ENCODE measurements at places on chromosomes 2 and 18. TPM values are rescaled to one million over a fixed set of nuclear protein-coding genes. Genes with fewer than 3 reads are reported as not detected.

The CD8A gene
- 1.3 TPM for total RNA-seq

DNA sequence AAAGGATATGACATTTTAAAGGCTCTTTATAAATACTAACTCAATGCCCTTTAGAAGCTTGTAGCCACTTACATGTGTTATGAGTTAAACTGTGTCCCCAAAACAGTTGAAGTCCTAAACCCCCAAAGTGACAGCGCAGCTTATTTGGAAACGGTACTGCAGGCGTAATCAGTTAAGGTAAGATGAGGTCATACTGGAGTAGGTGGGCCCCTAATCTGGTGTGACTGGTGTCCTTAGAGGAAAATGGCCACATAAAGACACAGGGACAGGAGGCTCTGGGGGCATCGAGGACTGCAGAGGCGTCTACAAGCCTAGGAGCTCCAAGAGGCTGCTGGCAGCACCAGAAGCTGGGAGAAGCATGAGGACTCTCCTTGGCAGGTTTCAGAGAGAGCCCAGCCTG lies 8.5 kb downstream of the TXNL4A start:
- peaks cover 3% of the 10 kb centered on the region for H3K4me1 ChIP-seq
- H3K27ac ChIP-seq: no peak overlapping the region
- H3K36me3 ChIP-seq: no peaks in the 10 kb centered on the region
- no peak for DNase-seq

The MSTN gene
- 0.05 TPM for total RNA-seq

The DSG3 gene
- 1.3 TPM for total RNA-seq

DNA sequence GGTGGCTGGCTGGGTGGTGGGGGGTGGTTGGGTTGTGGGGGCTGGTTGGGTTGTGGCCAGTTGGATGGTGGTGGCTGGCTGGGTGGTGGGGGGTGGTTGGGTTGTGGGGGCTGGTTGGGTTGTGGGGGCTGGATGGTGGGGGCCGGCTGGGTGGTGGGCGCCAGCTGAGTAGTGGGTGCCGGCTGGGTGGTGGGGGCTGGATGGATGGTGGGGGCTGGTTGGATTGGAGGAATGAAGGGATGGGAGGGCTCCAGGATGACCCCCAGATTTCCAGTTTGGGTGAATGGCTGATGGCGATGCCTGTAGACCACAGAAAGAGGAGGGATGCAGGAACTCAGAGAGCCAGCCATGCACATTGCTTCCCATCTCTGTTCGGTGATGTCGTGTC lies 26.8 kb upstream of the GPR17 start:
- no peaks in the 10 kb centered on the region for H3K27me3 ChIP-seq
- H3K36me3 ChIP-seq: no peaks in the 10 kb centered on the region
- H3K4me3 ChIP-seq: no peak overlapping the region

- H3K27ac ChIP-seq: no peak overlapping the region
- H3K36me3 ChIP-seq: no peaks in the 10 kb centered on the region
Observed at GRCh38 chr18:32618546-32618945, 147.9 kb upstream of the GAREM1 start.

- no peak overlapping the region for H3K27ac ChIP-seq
- DNase-seq: no peak
- no peak overlapping the region for H3K4me3 ChIP-seq
- H3K36me3 ChIP-seq: no peaks in the 10 kb centered on the region
Observed at GRCh38 chr2:83224591-83225200, 1234.4 kb downstream of the SUCLG1 start.

The KLHL30 gene
- 1.9 TPM for total RNA-seq

GRCh38 chr2:230828272-230828961 lies 36.3 kb upstream of the ITM2C start:
- no peaks in the 10 kb centered on the region for H3K36me3 ChIP-seq
- peaks cover 4% of the 10 kb centered on the region for H3K4me1 ChIP-seq
- H3K27ac ChIP-seq: no peak overlapping the region
- peak overlapping the region; percentile 17 for H3K4me3 ChIP-seq
- H3K27me3 ChIP-seq: no peaks in the 10 kb centered on the region
- no peak for DNase-seq

- no peak for DNase-seq
- no peak overlapping the region for H3K27ac ChIP-seq
- H3K36me3 ChIP-seq: no peaks in the 10 kb centered on the region
- peaks cover 2% of the 10 kb centered on the region for H3K27me3 ChIP-seq
- H3K4me3 ChIP-seq: no peak overlapping the region
Observed at GRCh38 chr2:236254674-236255073, 9.5 kb downstream of the ASB18 start.

- H3K27me3 ChIP-seq: no peaks in the 10 kb centered on the region
- no peak for DNase-seq
- no peak overlapping the region for H3K4me3 ChIP-seq
- no peaks in the 10 kb centered on the region for H3K36me3 ChIP-seq
Observed at GRCh38 chr18:74631623-74632350, 34.1 kb downstream of the ZNF407 start.

GRCh38 chr2:108536133-108536780 lies 2.0 kb downstream of the LIMS1 start:
- H3K27ac ChIP-seq: no peak overlapping the region
- H3K27me3 ChIP-seq: no peaks in the 10 kb centered on the region
- DNase-seq: no peak
- H3K4me1 ChIP-seq: no peaks in the 10 kb centered on the region
- H3K4me3 ChIP-seq: no peak overlapping the region
